Fibroblast of skin of right quadriceps (primary cell): ENCODE measurements at places on chromosomes 7 and 10.

GRCh38 chr10:124293616-124294449, 124.9 kb downstream of the OAT start:
- DNase-seq, result no peak

- no peak for DNase-seq
Observed at GRCh38 chr7:104045183-104045582, 55.7 kb upstream of the RELN start.

- no peak for DNase-seq
Observed at GRCh38 chr10:3190817-3191216, 18.2 kb upstream of the PITRM1 start.

DNA sequence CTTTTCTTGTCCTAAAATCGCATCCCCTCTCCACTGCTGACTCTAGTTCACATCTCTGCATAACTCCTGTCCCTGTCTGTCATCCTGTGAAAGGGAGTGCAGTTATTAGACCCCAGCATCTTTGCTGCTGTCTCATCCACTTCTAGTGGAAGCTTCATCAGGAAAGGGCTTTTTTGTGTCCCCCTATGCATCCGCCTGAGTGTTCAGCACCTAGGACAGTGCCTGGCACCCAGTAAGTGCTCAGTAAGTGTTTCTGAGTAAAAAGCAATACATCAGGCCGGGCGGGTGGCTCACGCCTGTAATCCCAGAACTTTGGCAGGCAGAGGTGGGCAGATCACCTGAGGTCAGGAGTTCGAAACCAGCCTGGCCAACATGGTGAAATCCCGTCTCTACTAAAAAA, 211.8 kb upstream of the FOXK1 start:
- no peak for DNase-seq

DNA sequence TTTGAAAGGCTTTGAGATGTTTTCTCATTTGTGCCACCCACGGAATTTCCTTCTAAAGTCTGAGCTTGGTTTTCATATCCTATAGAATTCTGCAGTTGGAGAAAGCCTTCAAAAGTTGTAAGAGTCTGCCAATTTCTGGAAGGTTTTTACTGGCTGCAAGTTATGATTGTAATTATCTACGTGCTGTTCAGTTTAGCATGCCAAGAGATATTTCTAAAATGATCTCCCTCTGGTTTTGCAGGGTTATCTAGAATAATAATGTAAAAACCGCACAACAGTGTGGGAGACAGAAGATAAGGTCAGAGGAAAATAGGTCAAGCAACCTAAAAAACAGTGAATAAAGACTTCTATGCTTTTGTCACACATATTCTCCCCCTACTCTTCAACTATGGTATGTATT, 69.3 kb downstream of the MTERF1 start:
- DNase-seq, result no peak

- DNase-seq, result no peak
Observed at GRCh38 chr7:100352984-100353684, 4.8 kb upstream of the PILRB start.

DNA sequence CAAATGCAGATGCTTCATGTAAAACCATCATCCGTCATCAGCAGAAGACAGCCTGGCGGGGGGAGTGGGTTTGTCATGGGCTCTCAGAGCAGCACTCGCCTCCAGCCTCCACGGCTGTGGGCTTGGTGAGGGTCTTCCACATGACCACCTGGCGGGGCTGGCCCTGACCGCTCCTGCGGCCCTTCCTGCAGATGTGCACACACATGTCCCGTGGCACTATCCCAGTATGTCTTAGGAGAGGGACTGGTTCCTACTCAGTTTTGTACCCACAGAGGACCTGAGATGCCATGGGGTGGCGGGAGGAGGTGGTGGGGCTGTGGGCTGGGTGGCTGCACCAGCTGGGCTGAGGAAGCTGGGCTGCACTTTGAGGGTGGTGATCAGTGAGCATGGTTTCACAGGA, 4.7 kb downstream of the IDI2 start:
- no peak for DNase-seq

GRCh38 chr7:131436384-131436783, 108.7 kb downstream of the MKLN1 start:
- DNase-seq, result no peak

- DNase-seq, result no peak
Observed at GRCh38 chr10:85317827-85318226, 989.4 kb downstream of the CCSER2 start.

DNA sequence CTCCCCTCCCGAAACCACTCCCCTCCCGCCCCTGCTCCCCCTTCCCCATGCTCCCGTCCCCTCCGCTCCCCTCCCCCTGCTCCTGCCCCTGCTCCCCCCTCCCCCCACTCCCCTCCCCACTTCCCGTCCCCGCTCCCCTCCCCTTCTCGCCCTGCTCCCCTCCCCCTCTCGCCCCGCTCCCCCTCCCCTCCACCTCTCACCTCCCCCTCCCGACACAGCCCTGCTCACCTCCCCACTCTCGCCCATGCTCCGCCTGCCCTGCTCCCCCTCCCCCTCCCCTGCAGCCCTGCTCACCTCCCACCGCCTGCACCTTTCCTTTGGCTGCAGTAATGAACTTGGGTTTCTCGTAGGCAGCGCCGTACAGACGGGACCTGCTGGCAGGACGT, 49.9 kb upstream of the NKX6-2 start:
- DNase-seq, result no peak

GRCh38 chr10:46550076-46550790, 6.2 kb downstream of the GPRIN2 start:
- DNase-seq, result no peak

- DNase-seq, result no peak
Observed at GRCh38 chr7:136234040-136234439, 256.9 kb upstream of the MTPN start.

DNA sequence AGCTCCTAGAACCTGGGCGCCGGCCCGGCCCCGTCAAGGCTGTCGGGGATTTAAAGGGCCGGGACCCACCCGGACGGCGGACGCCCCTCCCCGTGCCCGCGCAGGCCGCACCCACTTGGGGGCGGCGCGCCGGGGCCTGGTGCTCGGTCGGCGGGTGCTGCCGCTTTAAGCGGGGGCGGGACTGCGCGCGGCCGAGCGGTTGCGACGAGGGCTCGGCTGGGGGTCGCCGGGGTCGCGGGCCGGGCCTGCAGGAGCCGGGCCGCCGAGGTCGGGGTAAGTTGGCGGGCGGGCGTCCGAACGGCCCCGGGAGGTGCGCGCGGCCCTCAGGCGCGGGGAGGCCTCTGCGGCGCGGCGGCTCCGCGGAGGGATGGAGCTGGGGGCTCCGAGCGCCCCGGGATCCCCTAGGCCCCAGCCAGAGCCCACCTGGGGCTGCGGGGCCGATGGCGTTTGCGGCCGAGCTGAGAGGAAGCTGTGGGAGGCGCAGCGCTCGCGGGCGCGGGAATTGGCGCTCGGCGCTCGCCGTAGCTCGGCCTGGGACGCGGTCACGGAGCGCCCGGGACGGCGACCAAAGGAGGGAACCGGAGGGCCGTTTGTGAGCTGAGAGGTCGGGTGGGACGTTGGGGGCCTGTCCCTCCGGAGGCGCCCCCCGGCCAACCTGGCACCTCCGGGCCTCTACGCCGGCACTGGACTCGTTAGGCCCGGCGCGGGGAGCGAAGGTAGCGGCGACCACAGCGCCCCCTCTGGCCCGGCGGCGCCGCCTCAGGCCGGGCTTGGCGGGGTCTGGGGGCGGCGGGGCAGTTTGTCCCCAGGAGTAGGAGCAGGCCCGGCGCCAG, at the start of gene TRRAP:
Gene TRRAP, plus strand, starts transcription at position 168 of the 833 bp plus-strand sequence. CDS start 2,619 bp downstream, outside the sequence.
- peak; percentile 72 for DNase-seq

GRCh38 chr7:131383417-131384285, 56.0 kb downstream of the MKLN1 start:
- DNase-seq, result peak; percentile 35

DNA sequence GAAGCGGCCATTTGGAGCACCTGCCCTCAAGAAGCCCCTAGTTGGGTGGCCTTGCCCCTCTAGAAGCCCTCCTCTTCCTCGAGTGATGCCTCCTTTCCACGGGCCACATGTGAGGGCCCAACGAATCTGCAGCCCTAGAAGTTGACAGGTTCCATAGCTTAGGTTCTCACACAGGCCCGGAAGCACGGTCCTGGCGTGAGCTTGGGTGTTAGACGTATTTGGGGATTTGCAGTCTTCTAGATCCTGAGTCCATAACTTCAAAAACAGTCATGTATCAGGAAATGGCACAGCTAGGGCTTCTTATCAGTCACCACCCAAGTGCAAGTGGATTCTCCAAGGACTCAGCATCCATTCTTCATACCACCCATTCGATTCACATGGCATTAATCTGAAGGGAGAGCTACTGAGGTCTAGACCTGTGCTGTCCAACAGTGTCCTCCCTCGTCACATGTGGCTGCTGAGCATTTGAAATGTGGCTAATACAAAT, 477 bp upstream of the FBXW4 start:
- DNase-seq, result no peak

DNA sequence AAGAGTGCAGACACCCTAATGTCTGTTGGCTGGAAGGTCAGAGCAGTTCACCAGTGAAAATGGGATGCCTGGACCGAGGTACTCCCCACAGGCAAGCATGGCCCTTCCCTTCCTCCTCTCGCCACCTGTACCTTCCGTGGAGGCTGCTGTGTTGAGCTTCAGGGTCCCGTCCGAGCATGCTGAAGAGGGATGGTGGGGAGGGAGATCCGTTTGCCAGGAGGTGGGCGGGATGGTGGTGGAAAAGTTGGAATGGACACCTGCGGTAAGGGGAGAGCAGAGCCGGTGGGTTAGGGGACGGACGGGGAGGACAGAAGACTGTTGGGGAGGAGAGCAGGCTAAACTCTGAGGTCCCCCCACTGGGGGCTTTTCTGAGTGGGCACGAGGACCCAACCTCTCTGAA, 15.9 kb upstream of the ZNF777 start:
- no peak for DNase-seq

- no peak for DNase-seq
Observed at GRCh38 chr10:71520042-71520441, 123.3 kb downstream of the CDH23 start.

DNA sequence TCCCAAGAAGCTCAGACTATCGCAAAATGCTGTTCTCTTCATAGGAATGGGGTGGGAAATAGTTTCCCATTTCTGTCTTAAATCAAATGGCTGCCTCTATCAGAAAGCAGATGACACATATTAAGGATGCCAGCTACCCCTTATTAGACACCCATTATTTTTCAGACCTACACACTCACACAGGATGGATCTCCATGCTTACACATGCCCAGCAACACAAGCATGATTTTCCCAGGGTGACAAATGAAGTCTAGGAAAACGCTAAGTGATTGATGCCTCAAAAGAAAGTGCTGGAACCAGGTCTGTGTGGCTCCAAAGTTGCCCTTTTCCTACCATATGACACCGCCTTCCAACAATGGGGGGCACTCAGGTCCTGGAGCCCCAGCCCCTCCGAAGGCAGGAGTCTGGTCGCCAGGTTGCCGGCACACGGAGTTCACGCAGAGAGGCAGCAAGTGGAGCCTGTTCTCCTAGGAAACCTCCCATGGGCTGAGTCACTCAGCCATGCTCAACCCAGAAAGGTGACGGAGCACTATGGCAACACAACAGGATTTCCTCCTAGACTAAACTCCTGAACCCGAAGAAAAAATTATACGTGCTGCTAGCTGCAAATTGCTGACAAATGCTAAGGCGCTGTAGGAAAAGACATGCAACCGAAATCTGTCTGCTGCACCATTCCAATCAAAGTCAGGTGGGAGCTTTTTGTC, 19.8 kb downstream of the VOPP1 start:
- DNase-seq, result peak; percentile 80

GRCh38 chr10:18658271-18659124, 733 bp upstream of the ARL5B start:
- DNase-seq, result peak; percentile 38

DNA sequence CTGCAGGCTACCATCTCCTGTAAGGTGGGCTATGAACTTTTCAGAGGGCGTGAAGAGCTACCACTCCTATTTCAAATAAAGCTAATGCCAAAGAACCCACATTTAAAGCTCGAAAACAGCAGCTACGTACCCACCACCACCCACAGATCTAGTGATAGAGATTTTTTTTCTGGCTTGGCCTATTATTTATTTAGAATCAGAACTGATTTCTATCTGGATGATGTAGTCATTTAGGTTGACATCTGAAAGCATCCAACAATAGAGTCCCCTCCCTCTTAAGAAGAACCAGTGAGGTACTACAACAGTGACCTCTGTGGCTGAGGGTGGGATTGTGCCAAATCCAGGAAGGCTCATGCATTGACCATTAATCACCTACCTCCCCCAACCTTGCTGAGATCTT, 113.8 kb upstream of the ADO start:
- DNase-seq, result peak; percentile 10

DNA sequence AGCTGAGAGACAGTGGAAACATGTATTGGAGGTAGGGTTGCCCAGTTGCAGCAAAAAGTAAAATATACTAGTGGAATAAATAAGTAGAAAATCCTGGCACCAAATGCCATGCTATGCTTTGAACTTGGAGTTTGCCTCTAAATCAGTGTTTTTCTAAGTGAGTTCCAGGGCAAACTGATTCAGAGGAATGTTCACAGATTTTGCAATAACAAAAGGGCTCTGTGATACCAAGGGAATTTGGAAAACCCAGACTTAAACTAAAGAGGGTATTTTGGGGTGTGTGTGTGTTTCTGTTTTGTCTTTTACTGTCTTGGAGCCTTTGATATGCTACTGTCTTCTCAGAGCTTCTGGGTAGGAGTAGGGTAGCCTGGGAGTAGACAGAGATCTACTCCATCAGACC, 39.9 kb downstream of the SLC26A4 start:
- no peak for DNase-seq

DNA sequence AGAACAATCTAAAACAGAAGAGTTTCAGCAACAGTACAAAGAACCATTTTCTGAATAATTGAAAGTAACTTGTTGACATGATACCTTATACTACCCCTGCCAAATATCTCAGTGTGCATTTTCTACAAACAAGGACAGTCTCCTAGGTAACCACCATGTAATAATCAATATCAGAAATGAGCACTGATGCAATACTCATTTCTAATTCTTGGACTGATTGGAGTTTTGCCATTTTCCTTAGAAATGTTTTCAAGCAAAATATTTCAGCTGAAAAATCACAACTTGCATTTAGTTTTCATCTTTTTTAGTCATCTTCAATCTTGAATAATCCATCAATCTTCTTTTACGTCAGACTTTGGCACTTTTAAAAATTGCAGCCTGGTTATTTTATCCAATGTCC, 420.2 kb downstream of the CDC14C start:
- DNase-seq, result no peak

GRCh38 chr10:110850099-110850498, 21.6 kb upstream of the PDCD4 start:
- DNase-seq, result no peak

DNA sequence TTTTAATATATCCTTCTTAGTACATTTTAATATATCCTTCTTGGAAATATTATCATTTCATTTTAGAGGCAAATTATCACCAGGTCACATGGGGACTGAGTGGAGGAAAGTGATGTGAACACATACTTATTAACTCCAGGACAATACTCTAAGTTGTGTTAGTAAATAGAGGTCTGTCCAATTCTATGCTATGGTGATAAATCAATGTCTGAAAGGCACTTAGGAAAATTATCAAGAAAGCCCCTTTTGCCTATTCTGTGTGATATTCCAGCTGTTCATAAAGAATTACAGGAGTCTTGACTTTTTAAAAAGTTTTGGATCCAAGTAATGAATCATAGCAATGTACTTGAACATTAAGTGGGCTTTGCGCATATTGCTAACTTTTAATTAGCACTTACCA, 88.5 kb downstream of the THSD7A start:
- no peak for DNase-seq
